ENCODE measurements at places on chromosomes 7 and 10. TPM values are rescaled to one million over a fixed set of nuclear protein-coding genes. Genes with fewer than 3 reads are reported as not detected.

GPRIN2 gene
- total RNA-seq: not detected

DNA2 gene
- 9.6 TPM for total RNA-seq

ZNF365 gene
- 0.84 TPM for total RNA-seq

MRLN gene
- not detected for total RNA-seq

SMKR1 gene
- total RNA-seq: not detected

FOXP2 gene
- total RNA-seq: 1.9 TPM

TAS2R41 gene
- not detected for total RNA-seq

PYROXD2 gene
- 19.8 TPM for total RNA-seq

FOXI2 gene
- not detected for total RNA-seq

LDB3 gene
- 0.15 TPM for total RNA-seq

GSDME gene
- total RNA-seq: 37.9 TPM

GPR158 gene
- not detected for total RNA-seq

PTF1A gene
- total RNA-seq: not detected

HKDC1 gene
- total RNA-seq: under 0.01 TPM

KCNMA1 gene
- total RNA-seq: 7.7 TPM

GATAD1 gene
- total RNA-seq: 12.3 TPM

ASAH2B gene
- total RNA-seq: 3.6 TPM

HSPA12A gene
- 4.7 TPM for total RNA-seq

GDF2 gene
- total RNA-seq: not detected

CDH23 gene
- total RNA-seq: under 0.01 TPM

PNLIP gene
- total RNA-seq: not detected

AGAP9 gene
- 2.0 TPM for total RNA-seq

SPAM1 gene
- not detected for total RNA-seq

AS3MT gene
- total RNA-seq: 6.7 TPM

TMEM273 gene
- total RNA-seq: not detected

ELOVL3 gene
- total RNA-seq: 0.15 TPM

DPYSL4 gene
- total RNA-seq: 5.9 TPM

COBL gene
- total RNA-seq: 0.15 TPM

BUD31 gene
- total RNA-seq: 127 TPM

ASB10 gene
- total RNA-seq: not detected

HK1 gene
- total RNA-seq: 72.8 TPM

MYL7 gene
- not detected for total RNA-seq

CLCN1 gene
- under 0.01 TPM for total RNA-seq

CCNY gene
- 38.2 TPM for total RNA-seq

SLC13A1 gene
- not detected for total RNA-seq

CARD11 gene
- total RNA-seq: 0.84 TPM

ANKRD30A gene
- total RNA-seq: not detected

PRLHR gene
- not detected for total RNA-seq

OGDHL gene
- total RNA-seq: under 0.01 TPM

INHBA gene
- total RNA-seq: 4.9 TPM

MUC3A gene
- not detected for total RNA-seq

SCART1 gene
- total RNA-seq: 0.34 TPM

VSTM2A gene
- not detected for total RNA-seq

SORBS1 gene
- 0.34 TPM for total RNA-seq

VIM gene
- total RNA-seq: 7,456 TPM

AKR1C1 gene
- 28.4 TPM for total RNA-seq

RASA4B gene
- 0.59 TPM for total RNA-seq

LRRD1 gene
- total RNA-seq: 0.17 TPM

CTAGE4 gene
- 0.59 TPM for total RNA-seq

MEPCE gene
- 29.9 TPM for total RNA-seq

CDK14 gene
- 12.1 TPM for total RNA-seq

TACR2 gene
- total RNA-seq: not detected

CFAP46 gene
- total RNA-seq: 3.9 TPM

Data from bronchus fibroblast of lung (primary cell).